H7 (cell line): ENCODE measurements at places on chromosomes 2 and 18.

- DNase-seq, result no peak
These were observed 86.4 kb upstream of the HK2 start for GRCh38 chr2:74747411-74748080.

DNA sequence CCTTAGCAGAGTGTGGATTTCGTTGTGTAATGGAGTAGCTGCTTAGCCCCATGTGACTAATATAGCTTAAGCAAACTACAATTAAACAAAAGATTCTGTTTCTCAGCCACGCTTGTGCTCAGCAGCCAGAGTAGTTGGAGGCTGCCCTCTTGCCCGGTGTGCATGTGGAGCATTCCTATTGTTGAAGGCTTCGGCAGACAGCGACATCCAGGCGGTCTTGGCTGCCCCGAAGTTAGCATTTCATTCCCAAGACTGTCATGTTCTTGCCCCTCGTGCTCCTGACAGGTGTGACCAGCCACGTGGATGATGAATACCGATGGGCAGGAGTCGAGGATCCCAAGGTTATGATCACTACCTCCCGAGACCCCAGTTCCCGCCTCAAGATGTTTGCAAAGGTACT is 2.4 kb downstream of the IMP4 start:
- DNase-seq, result no peak

- DNase-seq, result no peak
These were observed 1530.6 kb upstream of the SLC39A10 start for GRCh38 chr2:194126418-194126817.

DNA sequence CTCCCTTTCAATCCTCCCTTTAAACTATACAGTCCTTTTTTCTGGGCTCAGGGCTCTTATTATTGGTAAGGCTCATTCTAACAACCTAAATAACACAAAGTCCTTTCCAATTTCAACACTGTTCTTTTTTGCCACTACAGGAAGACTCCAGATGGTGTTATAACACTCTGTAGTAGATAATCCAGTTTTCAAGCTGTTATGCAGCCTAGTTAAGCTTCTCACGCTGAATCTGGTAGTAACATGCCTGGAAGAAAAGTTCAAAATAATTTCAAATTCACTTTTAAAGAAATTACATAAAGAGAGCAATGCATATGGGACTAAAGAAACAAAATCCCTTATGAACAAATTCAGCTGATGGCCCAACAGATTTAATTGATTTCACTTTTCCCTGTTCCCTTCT is 3.2 kb upstream of the MPP4 start:
- no peak for DNase-seq

DNA sequence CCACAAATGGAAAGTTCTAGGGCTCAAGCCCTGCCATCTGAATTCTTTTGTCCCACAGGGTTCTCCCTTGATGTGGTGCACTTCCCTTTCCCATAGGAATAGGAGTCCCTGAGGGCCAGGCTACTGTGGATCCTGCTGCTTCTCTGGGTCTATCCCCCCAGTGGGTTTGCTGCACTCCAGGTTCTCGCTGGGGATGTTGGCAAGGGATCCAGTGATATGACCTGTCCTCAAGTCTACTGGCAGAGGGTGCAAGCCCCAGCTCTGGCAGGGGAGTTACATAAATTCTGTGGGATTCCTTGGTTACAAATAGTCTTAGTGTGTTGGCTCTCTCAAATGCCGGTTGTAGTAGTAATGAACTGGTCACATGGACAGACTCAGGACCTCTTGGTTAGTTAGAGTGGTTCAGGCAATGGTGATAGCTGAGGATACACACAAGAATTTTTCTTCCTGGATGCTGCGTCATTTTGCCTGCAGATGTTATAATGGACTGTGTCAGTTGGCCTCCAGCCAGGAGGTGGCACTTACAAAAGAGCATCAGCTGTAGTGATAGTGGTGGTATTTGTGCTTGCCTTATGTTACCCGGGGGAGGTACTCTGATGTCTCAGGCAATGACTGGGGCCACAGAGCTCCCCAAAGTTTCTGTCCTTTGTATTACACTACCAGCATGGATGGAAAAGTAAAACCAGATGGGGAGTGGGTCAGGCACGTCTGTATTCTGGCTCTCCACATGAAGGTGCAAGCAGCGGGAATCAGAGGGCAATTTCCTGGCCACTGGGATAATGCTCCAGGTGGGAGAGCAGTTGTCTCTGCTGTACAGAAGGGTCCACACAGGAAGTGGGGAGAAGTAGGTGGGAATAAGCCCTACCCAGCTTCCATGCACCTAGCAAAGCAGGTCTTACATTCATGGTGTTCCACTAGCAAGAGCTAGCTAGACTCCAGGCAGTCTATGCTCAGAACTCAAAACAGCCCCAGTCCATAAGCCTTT is 267.9 kb downstream of the SOX11 start:
- DNase-seq, result no peak

DNA sequence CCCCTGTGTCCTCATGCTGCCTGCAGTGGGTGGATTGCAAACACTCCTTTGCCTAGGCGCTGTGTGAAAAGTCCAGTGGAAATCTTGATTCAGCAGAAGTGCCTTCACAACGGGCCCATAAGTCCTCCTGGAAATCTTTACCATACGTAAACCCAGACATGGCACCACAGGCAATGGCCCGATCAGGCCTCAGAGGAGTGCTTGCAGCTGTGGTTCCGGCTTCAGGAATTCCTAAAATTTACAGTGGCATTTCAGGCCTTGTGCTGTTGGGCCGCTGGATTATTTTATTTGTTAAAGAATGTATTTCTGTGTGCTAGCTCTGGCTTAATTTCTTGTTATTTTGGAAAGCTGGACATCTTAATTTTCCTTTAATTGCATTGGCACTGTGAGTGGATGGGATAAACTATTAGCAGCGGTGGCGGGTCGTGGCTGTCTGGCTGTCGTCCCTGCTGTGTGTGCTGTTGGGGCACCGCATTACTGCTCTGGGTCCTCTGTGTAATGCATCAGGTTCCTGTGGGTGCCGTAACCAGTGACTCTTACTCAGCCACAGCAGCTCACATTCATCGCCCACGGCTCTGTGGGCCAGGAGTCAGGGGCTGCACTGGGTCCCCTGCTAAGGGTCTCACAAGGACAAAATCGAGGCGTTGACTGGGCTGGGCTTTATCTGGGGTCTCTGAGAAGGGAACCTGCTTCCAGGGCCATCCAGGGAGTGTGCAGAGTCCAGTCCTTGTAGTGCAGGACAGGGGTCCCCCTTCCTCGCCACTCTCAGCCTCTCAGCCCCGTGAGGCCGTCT is 73.1 kb downstream of the RTP5 start:
- no peak for DNase-seq

DNA sequence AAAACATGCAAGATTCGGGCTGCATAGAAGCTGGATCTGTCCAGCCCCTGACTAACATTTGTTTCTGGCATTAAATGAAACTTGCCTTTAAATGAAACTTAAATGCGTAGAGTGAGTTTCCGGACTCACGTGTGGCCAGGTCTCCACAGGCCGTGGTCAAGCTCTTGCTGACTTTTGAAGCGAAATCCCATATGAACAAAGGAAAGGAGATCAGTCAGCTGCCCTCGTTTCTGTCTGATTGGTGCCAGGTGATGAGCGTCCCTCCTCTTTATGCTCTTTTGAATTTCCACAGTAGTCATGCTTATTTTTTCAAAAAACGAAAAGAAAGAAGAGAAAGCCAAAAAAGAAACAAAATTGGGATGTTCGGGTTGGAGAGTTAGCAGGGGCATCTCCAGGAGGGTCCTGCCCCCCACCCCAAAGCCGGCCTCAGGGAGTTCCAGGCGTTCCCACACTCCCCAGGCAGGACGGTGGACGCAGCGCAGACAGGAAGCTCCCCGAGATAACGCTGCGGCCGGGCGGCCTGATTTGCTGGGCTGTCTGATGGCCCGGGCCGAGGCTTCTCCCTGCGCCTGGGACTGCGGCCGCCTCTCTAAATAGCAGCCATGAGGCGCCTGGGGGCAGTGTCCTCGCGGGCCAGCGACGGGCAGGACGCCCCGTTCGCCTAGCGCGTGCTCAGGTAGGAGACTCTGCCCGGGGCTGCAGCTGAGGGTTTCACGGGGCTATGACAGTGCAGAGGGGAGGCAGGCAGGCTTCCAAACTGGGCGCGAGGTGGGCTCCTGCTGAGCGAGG is at the start of gene COLEC11:
COLEC11 (plus strand) TSS at position 620 of the 789 bp plus-strand sequence. CDS start 9,229 bp downstream, outside the sequence.
- DNase-seq, result peak; percentile 93

GRCh38 chr2:98647636-98648035 is 39.2 kb downstream of the UNC50 start:
- DNase-seq, result no peak

DNA sequence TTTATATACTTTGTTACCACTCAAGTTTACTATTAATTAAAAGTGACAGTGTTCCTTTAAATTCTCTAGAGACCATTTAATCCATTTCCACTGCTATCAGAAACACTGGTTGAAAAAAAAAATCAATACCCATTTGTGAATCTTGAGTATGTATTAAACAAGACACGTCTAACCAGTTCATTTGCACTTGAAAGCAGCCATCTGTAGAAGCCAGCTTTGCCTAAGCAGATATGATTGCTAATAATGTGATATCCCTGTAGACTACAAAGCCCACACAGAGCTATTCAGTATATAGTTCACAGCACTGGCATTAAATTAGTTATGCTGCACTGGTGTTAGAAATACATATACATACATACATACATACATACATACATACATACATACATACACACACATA is 111.8 kb upstream of the SP3 start:
- no peak for DNase-seq

- peak; percentile 7 for DNase-seq
These were observed 34.5 kb downstream of the NYAP2 start for GRCh38 chr2:225434014-225434413.

DNA sequence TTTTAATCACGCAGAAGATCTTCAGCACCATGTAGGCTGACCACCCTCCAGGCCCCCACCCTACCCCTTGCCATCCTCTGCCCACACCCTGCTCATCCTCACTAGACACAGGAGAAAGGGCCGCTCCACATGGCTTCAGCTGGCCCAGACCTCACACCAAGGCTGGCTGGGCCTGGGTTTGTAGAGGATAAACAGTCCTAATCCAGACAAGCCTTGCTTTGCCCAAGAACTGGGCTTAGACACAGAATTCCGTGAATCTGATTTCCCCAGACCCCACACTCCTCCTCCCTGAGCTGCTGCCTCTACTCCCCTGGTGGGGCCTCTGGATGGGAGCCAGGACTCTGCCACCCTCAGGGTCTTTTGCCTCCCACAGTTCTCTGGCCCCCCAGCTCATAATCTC is 185.3 kb downstream of the CYP26B1 start:
- DNase-seq, result no peak

DNA sequence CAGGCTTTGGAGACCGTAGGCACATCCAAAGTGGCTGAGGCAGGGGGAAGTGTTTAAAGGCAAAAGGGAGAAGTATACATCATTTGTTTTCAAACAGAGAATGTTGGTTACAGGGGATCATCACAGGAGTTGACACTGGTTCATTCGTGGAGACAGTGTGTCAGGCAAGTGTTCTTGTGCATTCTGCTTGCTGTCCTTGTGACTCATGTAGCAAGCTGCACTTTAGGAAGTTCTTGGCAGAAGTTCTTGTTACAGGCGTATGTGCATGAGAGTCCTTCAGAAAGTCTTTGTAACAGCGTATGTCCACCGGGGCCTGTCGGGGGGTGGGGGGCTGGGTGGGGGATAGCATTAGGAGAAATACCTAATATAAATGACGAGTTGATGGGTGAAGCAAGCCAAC is 36.5 kb upstream of the B4GALT6 start:
- DNase-seq, result no peak

- DNase-seq, result no peak
These were observed 207.6 kb downstream of the SLC8A1 start for GRCh38 chr2:40244251-40244650.

DNA sequence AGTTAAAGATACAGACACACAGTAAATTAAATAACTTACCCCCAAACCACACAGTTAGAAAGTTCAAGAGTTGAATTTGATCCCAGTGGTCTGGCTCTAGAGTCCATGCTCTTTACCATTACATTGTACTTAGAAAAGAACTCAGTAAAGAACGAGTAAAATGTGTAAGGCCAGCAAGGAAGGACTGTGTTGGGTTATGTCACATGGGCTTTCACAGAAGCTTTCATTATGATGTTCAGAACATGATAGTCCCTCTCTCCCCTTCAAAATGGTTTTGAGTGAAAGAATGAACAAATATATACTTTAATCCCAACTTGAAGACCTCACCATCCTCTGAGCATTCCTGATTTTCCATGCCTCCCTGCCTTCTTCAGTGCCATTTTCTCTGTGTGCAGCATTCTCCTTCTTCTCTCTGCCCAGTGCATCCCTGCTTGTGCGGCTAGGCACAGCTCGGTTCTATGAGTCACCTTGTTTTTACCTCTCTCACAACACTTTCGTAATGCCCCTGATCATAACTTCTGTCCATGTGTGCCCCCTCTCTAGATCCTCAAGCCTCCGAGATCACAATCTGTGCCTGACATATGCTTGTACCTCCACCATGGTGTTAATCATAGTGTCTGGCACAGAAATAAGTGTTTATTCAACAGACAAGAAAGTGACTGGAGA is 22.0 kb downstream of the RASGRP3 start:
- DNase-seq, result no peak

DNA sequence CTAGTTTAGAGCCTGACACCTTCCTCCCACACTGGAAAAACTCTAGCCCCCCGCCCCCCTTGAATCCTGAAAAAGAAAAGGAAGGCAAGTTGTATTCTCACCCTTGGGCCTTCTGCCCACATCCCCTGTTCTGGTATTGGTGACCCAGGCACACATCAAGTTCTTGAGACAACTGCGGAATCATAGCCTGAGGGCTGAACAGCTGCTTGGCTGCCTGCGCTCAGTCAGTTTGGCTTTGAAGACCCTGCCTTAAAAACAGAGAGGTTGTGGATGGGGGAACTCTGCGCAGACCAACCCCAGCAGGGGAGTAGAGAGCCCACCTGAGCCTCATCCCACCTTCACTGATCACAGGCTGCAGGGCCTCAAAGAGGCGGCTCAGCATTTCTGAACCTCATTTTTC is 229.2 kb downstream of the ANAPC1 start:
- no peak for DNase-seq
